ENCODE measurements at places on chromosomes 6 and 20. TPM values are rescaled to one million over a fixed set of nuclear protein-coding genes. Genes with fewer than 3 reads are reported as not detected.
A peak's percentile ranks its signal among the peaks of the same experiment; 100 is the strongest.

SYNDIG1 gene
- not detected for total RNA-seq

CST2 gene
- not detected for total RNA-seq

PROCR gene
- total RNA-seq, result 1.5 TPM

GPRC6A gene
- not detected for total RNA-seq

PLCB4 gene
- not detected for total RNA-seq

TNF gene
- total RNA-seq, result 65.1 TPM

DUSP15 gene
- not detected for total RNA-seq

ENPP1 gene
- 0.15 TPM for total RNA-seq

MRPS10 gene
- total RNA-seq, result 28.8 TPM

ATRN gene
- total RNA-seq, result 9.0 TPM

VSTM2L gene
- 0.35 TPM for total RNA-seq

- peaks cover 23% of the 10 kb centered on the region for H3K4me1 ChIP-seq
- peaks cover 23% of the 10 kb centered on the region for H3K36me3 ChIP-seq
- no peak for DNase-seq
These were observed 58.8 kb upstream of the MAP7 start for GRCh38 chr6:136608991-136609390.

- H3K27ac ChIP-seq, result no peak overlapping the region
- DNase-seq, result no peak
- H3K4me3 ChIP-seq, result no peak overlapping the region
- H3K36me3 ChIP-seq, result peaks cover 6% of the 10 kb centered on the region
- no peaks in the 10 kb centered on the region for H3K27me3 ChIP-seq
These were observed 2.1 kb downstream of the APOBEC2 start for GRCh38 chr6:41055149-41055548.

- no peak overlapping the region for H3K4me3 ChIP-seq
- no peak overlapping the region for H3K27ac ChIP-seq
- DNase-seq, result no peak
- peaks cover 34% of the 10 kb centered on the region for H3K4me1 ChIP-seq
- H3K27me3 ChIP-seq, result peaks cover 17% of the 10 kb centered on the region
These were observed 3.5 kb upstream of the HLA-DRA start for GRCh38 chr6:32436186-32436585.

GRCh38 chr20:50672400-50673145, 18.8 kb downstream of the RIPOR3 start:
- H3K36me3 ChIP-seq, result no peaks in the 10 kb centered on the region
- H3K4me1 ChIP-seq, result no peaks in the 10 kb centered on the region
- H3K4me3 ChIP-seq, result no peak overlapping the region
- DNase-seq, result no peak
- no peaks in the 10 kb centered on the region for H3K27me3 ChIP-seq
- H3K27ac ChIP-seq, result no peak overlapping the region

GRCh38 chr6:34514593-34515472, 41.3 kb downstream of the SPDEF start:
- H3K4me1 ChIP-seq, result no peaks in the 10 kb centered on the region
- H3K4me3 ChIP-seq, result no peak overlapping the region
- peaks cover 4% of the 10 kb centered on the region for H3K27me3 ChIP-seq
- no peak overlapping the region for H3K27ac ChIP-seq

GRCh38 chr6:135212020-135212806, 31.1 kb downstream of the MYB start:
- peak; percentile 66 for DNase-seq
- peak overlapping the region; percentile 87 for H3K27ac ChIP-seq
- H3K4me1 ChIP-seq, result peaks cover 39% of the 10 kb centered on the region
- peak overlapping the region; percentile 33 for H3K4me3 ChIP-seq
- H3K36me3 ChIP-seq, result peaks cover 54% of the 10 kb centered on the region

DNA sequence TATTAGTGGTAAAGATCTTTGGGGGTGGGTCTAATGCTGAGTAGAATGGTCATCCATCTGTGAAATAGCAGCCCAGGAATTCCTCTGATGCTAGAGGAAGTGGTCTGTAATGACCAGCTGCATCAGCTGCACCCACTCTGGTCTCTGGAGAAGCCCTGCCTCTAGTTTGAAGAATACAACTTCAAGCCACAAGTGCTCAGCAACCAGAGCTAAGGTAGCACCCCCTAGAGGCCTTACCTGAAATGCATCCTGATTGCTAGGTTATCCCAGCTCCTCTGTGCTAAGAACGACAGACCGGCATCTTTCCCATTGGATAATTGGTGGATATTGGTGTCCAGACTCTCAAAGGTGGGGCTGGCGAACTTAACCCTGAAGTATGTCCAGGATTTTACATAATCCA, 58.2 kb downstream of the DNAH8 start:
- H3K27ac ChIP-seq, result no peak overlapping the region
- no peak overlapping the region for H3K4me3 ChIP-seq
- peaks cover 8% of the 10 kb centered on the region for H3K4me1 ChIP-seq

DNA sequence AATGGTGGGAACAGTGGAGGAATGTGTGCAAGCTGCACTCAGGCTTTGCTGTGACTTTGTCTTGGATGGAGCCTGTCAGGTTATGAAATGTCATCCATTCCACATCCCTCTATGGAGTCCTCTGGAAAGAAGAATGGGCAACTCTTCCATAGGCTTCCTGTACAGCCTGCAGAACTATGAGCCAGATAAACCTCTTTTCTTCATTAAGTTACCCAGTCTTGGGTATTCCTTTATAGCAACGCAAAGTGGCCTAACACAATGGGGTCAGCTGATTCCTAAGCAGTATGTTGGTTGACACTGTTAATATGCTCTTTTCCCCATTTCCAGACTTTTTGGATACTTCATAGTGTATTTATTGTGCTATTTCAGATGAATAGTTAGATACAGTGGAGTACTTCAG, 75.8 kb upstream of the IYD start:
- H3K4me3 ChIP-seq, result no peak overlapping the region
- H3K27me3 ChIP-seq, result peaks cover 20% of the 10 kb centered on the region
- no peak for DNase-seq
- H3K36me3 ChIP-seq, result peaks cover 3% of the 10 kb centered on the region
- H3K4me1 ChIP-seq, result no peaks in the 10 kb centered on the region

- H3K27ac ChIP-seq, result no peak overlapping the region
- H3K4me3 ChIP-seq, result no peak overlapping the region
- H3K36me3 ChIP-seq, result no peaks in the 10 kb centered on the region
- H3K27me3 ChIP-seq, result no peaks in the 10 kb centered on the region
- DNase-seq, result no peak
These were observed 1157.7 kb upstream of the MAP3K7 start for GRCh38 chr6:91744566-91744965.

GRCh38 chr6:145587334-145587733, 148.0 kb downstream of the EPM2A start:
- H3K27me3 ChIP-seq, result peaks cover 3% of the 10 kb centered on the region
- H3K4me1 ChIP-seq, result no peaks in the 10 kb centered on the region
- no peak for DNase-seq
- no peak overlapping the region for H3K27ac ChIP-seq
- H3K4me3 ChIP-seq, result no peak overlapping the region

GRCh38 chr20:31861385-31862156, 8.8 kb downstream of the DUSP15 start:
- H3K27ac ChIP-seq, result no peak overlapping the region
- peaks cover 8% of the 10 kb centered on the region for H3K4me1 ChIP-seq
- peak overlapping the region; percentile 4 for H3K4me3 ChIP-seq
- H3K27me3 ChIP-seq, result peaks cover 34% of the 10 kb centered on the region
- H3K36me3 ChIP-seq, result no peaks in the 10 kb centered on the region

DNA sequence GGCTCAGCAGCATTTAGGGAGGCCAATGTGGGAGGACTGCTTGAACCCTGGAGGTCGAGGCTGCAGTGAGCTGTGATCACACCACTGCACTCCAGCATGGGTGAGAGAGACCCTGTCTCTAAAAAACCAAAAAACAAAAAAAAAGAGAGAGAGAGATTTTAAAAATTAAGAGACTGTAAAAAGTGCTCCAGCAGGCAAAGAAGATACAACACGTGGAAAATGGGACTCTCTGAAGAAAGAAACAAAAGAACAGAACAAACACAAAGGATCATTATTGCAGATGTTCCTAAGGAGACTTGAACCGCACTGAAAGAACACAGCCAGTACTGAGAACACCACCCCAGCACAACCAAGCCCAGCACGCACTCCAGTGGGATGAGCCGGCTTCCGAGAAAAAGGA, 74.2 kb downstream of the TAF4 start:
- peaks cover 82% of the 10 kb centered on the region for H3K36me3 ChIP-seq
- no peaks in the 10 kb centered on the region for H3K4me1 ChIP-seq
- H3K27me3 ChIP-seq, result no peaks in the 10 kb centered on the region
- no peak overlapping the region for H3K27ac ChIP-seq
- no peak overlapping the region for H3K4me3 ChIP-seq

DNA sequence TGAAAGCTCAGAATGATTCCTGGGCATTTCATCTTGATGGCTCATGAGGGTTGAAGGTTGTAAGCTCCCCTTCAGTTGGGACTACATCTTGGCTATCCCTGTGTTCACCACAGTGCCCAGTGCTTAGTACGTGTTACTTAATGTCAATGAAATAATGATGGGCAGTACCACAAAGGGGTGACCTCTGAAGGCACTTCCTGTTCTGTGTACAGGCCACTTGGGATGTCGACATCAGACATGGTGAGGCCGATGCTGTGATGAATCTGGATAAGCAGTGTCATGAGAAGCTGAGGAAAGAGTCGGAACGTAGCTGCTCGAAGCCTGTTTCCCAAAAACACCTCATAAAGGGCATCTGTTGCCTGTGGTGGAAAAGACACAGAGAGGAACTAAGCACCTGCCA, 27.6 kb upstream of the RBL1 start:
- no peak overlapping the region for H3K27ac ChIP-seq
- DNase-seq, result no peak
- H3K4me1 ChIP-seq, result no peaks in the 10 kb centered on the region
- H3K36me3 ChIP-seq, result no peaks in the 10 kb centered on the region
- H3K4me3 ChIP-seq, result no peak overlapping the region
- H3K27me3 ChIP-seq, result peaks cover 1% of the 10 kb centered on the region

DNA sequence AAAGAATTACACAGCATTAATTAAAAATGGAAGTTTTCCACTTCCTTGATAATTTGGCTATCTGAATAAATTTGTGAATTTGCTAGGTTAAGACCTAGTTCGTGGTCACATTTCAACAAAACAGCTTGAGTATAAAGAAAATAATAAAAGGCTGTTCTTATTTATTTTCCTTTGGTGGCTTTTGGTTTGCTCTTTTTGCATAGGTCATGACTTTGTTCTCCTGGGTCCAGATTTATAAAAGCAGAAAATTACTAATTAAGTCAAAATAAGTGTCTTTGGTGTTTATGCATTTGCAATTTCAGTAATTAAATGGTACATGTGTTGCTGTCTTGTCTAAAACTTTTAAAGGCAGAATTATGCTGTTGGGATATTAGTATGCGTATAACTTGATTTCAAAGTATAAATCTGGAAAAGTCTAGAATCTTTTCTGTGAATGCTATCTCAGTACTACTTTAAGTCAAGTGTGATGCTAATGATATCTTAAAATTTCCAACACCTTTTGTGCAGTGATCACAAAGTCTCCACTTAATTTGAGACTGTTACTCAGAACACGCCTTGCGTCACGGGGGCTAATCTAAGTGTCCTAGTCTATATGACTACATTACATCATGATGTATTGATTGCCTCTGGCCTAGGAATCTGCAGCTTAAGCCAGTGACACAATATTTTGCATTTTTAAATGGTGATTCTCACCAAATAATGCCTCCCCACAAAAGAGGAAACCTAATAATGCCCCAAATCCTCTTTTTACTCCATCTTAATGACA, 41.0 kb downstream of the GNAS start:
- H3K27ac ChIP-seq, result peak overlapping the region; percentile 83
- H3K4me3 ChIP-seq, result peak overlapping the region; percentile 97
- peak; percentile 80 for DNase-seq
- H3K36me3 ChIP-seq, result peaks cover 48% of the 10 kb centered on the region

DNA sequence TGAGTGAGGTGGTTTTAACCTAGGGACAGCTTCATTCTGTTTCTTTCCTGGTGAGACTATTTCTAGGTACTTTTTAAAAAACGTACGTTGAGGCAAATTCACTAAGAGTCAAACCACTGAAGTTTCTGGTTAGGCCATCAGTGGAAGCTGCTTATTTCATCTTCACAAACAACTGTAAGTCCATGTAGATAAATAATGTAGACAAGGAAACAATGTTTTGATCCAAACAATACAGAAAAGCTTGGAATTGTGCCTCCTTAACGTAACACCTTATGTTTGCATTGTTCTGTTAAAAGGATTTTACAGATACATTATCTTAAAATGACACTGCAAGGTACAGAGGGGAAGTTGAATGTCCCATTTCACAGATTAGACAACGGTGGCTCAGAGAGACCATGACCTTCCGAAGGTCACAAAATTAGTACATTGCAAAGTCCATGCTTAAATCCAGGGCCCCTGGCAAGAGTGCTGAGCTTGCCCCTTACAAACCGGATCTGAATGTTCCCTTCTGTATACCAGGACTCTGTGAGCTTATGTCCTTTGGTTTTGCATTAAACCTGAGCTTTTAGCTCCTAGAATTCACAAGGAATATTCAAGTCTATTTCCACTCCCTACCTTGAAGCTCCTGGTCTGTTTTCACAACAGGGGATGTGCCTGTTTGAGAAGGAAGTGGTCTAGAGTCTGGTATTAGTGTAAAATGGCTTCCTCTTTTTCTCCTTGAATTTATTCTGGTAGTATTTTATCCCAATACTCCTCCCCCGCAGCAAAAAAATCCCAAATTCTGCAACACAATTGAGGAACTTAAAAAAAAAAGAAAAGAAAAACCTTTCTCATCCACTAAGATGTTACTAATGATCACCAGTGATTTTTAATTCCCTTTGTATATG, 28.9 kb upstream of the ZNF217 start:
- peak overlapping the region; percentile 97 for H3K27ac ChIP-seq
- H3K4me1 ChIP-seq, result peaks cover 41% of the 10 kb centered on the region
- no peaks in the 10 kb centered on the region for H3K27me3 ChIP-seq

DNA sequence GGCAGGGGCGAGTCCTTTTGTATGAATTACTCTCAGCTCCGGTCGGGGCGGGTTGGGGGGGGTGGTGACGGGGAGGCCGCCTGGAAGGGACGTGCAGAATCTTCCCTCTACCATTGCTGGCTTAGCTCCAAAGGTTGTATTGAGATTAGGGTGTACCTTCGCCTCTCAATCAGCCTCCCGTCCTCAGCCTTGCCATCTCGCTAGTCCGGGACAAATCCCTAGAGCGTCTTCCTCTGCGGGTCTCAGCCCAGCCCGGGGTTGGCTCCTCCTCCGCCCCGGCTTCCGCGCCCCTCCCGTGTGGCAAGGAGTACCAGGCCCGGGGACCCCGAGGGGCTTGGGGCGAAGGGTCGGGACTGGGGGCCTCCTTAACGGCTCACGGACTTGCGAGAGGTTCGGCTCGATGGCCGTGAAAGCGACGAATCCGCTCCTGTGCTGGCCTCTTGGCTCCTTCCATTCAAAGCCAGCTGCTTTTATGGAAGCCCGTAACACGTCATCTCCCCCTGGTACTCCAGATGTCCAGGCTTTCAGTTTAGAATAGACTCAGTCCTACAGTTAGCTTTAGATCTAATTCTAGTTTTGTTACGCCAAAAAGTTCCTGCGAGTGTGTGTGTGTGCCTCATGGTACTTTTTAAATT, 636 bp upstream of the EEF1A1 start:
- H3K4me1 ChIP-seq, result peaks cover 40% of the 10 kb centered on the region
- peaks cover 44% of the 10 kb centered on the region for H3K36me3 ChIP-seq
- DNase-seq, result peak; percentile 85

- no peaks in the 10 kb centered on the region for H3K4me1 ChIP-seq
- H3K27ac ChIP-seq, result no peak overlapping the region
- H3K36me3 ChIP-seq, result no peaks in the 10 kb centered on the region
- no peak overlapping the region for H3K4me3 ChIP-seq
- H3K27me3 ChIP-seq, result no peaks in the 10 kb centered on the region
These were observed 292.1 kb downstream of the KHDC1L start for GRCh38 chr6:72933233-72933632.

All from activated CD8-positive, alpha-beta memory T cell treated with anti-CD3 and anti-CD28 coated beads, Interleukin-2, amount 10 ng/mL, durations not matched to agents 7 days and 5 days (primary cell).